ENCODE measurements at places on chromosomes 6 and 20.

GRCh38 chr6:31877125-31877650 is 1.6 kb downstream of the SLC44A4 start:
- DNase-seq: no peak

DNA sequence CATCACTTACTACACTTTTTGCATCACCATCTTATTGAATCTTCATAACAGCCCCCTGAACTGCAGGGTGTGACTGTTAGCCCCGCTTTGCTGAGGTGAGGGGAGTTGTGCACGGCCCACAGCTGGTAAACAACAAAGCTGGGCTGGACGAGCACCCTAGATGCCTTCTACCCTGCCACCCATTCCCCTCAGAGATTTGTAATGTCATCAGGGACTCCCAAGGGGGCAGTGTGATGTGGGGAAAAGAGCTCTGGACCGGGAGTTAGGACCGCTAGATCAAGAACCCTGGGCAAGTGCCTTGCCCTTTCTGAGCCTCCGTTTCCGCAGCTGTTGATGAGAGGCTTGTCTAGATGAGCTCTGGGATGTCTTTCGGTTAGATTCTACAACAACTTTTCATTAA is 20.9 kb downstream of the PKIG start:
- no peak for DNase-seq

- DNase-seq: no peak
These were observed 12.8 kb downstream of the TRAF3IP2 start for GRCh38 chr6:111592726-111593511.

DNA sequence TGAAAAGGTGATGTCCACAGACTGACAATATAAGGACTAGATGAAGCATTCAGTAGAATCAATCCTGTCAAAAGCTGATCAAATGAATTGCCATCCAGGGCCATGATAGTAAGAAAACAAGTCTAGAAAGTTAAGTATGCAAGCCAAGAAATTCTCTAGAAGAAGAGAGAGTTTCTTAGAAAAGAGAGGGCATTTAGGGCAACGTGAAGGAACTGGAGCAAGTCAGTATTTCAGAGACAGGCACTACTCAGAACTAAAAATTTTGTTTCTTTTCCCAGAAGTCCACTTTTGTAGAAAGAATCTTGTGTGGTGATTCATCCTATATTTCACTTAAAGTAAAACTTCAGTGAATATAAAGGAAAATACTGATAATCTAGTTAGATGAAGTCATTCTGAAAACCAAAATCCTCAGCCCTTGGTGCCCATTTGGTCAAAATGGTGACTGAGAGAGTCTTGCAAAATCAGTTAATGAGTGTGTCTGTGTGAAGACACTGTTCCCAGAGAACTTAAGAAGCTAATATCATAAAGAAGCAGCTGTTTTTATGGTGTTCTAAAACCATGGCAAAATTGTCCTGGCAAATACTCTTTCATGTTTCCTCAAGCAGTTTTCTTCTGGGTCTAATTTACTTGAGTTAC is 82.2 kb downstream of the COL19A1 start:
- no peak for DNase-seq

- DNase-seq: no peak
These were observed 17.6 kb downstream of the NEDD9 start for GRCh38 chr6:11214901-11215300.

GRCh38 chr6:157305670-157306653 is 17.4 kb downstream of the TMEM242 start:
- no peak for DNase-seq

- DNase-seq: no peak
These were observed 37.1 kb downstream of the SMLR1 start for GRCh38 chr6:130864344-130864743.

DNA sequence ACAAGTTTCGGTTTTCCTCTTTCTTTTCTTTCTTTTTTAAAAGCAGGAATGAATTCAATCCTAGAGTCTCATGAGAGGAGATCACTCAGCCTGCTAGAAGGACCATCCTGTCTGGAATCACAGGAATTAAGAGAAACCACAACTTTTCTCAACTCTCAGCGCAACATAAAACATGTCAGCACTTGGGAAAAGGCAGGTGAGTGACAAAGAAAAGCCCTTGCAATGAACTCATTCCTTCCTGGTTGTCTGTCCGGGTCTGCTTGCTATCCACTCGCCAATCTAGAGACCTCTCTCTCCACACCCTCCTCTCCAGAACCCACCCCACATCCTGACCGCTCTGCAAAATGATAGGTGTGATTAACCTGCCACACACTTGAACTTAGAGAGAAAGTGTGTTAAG is 253.8 kb downstream of the LY86 start:
- DNase-seq: no peak

DNA sequence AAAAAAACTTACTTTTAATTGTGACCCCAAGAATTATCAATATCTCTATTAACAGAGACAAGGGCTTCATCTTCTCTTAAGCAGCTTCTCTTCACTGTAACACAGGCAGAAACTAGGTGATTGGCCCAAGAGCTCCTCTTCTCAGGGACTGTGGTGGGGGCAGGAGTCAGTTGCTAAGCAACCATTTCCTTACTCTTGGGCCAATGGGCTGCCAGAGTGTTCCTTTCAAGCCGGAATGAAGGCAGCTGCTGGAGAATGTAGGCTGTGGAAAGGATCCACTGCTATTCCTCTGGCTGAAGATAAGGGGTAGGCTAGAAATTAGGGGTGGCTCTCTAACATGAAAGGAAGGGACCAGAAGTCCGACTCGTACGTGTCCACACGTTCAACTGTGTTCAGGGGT is at the start of gene SEL1L2:
Gene SEL1L2 (minus strand): TSS at position 150 of the 400 bp plus-strand sequence. CDS start 80 bp downstream, at position 70.
- no peak for DNase-seq

- no peak for DNase-seq
These were observed 175.8 kb downstream of the GMPR start for GRCh38 chr6:16414205-16414604.

- DNase-seq: no peak
These were observed 257.1 kb downstream of the SOX4 start for GRCh38 chr6:21850691-21851090.

DNA sequence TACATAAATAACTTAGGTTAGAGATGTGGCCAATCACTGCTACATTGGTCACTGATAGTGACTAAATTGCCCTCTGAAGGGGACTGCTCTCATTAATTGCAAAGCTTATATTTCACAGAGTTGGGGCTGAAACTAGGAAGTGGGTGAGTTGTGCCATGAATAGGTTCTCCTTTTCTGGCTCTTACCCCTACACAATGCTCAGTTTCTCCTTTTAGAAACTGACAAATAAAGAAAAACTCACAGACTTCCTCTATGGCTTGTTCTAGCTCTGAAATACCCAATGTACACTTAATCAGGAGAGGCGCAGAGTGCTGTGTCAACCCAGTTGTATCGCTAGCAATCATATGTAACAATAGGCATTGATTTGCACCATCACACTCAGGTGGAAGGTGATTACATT is 41.2 kb upstream of the PROKR2 start:
- DNase-seq: no peak

DNA sequence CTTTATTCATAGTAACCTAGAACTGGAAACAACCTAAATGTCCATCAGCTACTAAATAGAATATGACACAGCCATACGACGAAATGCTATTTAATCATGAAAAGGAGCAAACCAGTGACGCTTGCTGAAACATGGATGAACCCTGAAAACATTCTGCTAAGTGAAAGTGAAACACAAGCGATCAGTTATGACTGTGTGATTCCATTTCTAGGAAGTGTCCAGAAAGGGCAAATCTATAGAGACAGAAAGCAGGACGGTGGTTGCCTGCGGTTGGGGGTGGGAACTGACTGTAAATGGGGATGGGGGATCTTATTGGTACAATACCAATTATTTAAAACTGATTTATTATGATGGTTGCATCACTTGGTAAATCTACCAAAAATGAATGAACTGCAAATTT is 126.8 kb downstream of the IPCEF1 start:
- DNase-seq: no peak

GRCh38 chr20:49668181-49668877 is 45.3 kb downstream of the B4GALT5 start:
- DNase-seq: no peak

- DNase-seq: no peak
These were observed 32.4 kb upstream of the KIF13A start for GRCh38 chr6:18019539-18020534.

DNA sequence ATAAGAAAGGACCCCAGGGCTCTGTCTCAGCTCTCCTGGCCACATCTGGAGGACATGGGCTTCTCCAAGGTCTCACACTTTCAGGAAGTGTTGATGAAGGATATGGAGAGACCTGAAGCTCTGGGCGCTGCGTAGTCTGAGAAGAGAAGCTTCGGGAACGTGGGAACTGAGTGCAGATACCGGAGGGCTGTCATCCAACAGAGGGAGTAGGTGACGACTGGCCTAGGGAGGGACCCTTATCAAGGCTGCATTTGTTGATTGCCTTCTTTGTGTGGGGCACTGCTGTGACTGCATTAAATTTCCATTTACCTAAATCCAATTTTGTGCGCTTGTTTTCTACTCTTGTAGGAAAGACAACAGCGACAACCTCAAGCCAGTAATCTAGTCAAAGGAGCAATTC is 63.4 kb downstream of the PLG start:
- no peak for DNase-seq

DNA sequence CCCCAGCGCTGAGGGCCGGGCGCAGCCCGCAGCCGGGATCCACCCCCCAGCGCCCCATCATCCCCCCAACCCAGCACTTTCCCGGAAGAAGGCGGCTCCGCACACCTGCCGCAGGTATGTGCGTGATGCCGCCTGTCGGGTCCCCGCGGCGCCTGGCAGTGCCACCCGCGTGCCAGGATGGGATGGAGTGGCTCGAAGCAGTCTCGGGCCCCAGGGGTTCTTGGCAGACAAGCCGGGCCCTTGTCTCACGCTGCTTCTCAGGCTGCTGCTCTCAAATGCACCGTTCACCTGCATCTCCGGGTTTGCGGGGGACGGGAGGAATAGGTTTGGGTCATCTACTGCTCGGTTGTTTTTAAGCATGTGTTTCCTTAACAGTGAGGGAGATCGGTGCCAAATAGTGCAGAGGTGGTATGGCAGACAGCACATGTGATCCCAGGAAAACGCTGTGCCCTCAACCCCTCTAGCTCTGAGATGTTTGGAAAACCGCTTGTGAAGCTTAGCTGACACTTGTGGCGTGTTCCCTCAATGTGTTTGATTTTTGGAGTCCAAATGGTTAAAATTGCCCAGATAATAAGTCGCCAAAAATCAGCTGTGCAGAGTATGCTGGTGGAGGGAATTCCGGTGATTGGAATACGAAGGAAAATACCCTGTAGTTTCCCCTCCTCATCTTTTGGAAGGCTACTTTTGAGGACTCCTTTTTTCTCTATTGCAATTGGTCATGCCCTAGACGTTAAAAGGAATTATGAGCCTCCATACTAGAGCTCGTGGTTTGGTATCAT is 926 bp downstream of the MYLIP start:
- peak; percentile 72 for DNase-seq

DNA sequence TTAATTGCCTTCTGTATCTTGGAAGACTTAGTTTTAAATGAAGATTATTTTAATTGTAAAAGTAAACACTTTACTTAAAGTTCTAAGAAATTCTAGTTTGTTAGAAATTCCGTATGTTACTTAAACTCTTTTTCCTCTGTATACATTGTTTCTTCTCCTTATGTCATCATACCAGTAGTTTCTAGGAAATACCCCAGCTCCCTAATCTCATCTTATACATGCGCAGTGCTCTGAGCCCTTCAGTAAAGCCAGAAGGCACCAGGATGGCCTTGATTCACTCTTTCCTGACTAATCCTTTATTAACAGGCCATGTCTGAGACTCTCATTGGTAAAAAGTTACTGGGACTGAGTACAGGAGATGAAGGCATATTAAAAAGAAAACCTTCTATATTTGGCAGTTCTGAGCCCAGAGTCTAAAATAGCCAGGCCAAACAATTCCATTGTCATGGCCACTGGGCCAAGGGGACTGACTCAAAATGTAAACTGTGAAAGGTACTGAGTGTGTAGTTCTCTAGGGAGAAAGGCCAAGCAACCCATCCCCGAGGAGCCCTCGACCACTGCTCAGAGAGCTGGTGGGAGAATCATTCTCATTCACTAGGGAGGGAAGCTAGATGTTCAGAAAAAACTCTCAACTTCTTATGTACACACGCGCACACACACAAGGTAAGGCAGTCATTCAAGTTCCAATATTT is 25.0 kb downstream of the SLC22A1 start:
- no peak for DNase-seq

GRCh38 chr6:1606780-1607515 is 2.8 kb upstream of the FOXC1 start:
- DNase-seq: no peak

DNA sequence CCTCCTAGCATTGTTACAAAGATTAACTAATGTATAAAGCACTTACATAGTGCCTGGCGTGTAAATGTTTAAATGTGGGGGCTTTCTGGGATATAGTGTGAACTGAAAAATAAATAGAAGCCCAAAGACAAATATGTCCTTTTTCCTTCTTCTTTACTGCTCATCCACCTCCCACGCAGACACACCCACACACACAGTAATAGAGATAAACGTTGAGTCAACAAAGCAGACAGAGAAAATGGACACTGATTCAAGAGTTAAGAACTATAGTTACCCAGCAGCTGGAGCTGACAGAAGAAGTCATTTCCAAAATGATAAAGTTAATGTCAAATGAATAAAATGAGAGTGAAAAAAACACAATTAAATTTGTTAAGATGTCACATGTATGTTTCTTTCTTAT is 68.3 kb downstream of the FHL5 start:
- no peak for DNase-seq

DNA sequence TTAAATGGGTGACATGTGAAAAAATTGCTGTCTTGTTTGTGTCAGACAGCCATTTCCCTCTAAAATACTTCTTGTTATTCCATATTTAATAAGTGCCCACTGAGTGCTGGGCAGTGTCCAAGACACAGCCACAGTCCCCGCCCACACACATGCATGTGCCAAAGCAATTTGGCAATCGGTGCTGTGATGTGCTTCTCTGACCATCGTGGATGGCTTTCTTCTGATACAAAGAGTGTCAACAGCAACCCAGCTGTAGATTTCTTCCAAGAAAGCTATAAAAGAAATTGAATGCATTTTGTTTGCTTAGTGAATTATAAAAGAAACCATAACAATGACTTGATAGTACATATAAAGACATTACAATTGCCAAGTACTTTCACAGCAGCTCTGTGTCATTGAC is 140.5 kb upstream of the ATXN1 start:
- DNase-seq: no peak

DNA sequence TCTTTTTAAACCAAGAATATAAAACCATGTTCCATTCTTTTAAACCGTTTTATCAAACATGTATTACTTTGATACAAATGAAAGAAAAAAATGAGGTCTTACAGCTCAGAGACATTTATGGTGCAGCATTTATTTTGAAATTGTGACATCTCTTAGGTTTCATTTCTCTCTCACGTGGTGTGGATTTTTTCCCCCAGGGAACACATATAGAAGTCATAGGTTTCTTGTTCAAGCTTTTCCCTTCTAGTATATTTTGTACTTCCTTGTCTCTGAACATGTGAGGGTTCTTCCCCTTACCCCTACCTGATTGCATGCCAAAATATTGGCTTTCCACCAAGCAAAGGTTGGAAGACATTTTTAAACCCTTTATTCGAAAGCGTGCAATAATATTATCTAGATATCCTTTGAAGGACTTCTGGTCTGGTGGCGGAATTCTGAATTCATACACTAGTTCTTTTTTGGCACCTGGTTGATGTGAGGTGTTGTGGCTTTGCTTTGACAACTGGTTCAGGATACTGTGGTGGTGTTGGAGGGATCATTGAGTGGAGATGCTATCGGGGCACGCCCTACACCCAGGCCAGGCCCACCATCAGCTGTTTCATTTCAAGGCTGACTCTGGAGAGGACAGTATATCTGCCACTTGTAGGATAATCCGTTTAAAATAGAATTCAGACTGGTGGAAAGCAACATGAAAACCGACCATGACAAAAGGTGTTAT is 5.6 kb upstream of the FAM50B start:
- no peak for DNase-seq

GRCh38 chr6:85077098-85077497 is 312.7 kb upstream of the TBX18 start:
- DNase-seq: no peak

GRCh38 chr6:170471491-170471890 is 81.6 kb downstream of the PSMB1 start:
- DNase-seq: no peak
